ENCODE measurements at places on chromosomes 7 and 10.

DNA sequence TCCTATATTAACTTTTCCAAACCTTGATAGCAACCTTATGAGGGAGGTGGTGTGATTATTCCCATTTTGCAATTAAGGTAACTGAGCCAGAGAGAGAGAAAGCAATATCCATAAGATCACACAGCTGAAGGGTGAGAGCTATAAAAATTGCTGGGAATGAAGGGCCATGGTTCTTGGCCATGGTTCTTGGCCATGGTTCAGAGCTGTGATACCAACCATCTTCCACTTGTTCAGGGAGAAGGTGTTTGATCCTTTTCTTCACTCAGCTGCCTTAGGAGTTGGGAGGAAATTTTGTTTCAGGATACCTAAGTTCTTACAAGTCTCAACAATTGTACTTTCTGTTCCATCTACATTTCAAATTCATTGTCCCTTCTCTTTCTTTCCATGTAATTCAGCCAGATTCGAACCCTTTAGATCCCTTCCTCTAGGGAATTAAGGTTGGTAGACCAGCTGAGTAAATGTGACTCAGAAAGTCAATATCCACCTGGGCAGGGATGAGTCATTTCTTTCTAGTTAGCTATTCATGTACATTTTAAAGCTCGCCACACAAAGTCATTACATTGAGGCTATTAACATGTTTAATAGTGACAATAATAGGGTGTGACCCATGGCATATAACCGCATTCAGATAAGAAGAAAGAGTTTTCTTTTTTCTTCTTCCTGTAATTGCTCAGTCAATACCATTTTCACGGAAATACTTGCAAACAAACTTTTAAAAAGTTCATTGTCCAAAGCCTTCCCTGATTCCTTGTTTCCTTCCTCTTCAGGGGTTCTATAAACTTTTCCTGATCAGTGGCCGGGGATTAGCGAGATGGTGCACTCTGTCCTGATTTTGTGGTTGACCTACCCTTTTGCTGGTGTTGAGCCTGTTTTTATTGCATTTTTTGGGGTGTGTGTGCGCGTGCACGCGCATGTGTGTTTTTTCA, 143.4 kb downstream of the TCF7L2 start:
- no peak for DNase-seq

GRCh38 chr7:2399848-2400587, 3.4 kb upstream of the CHST12 start:
- peak; percentile 55 for DNase-seq

- DNase-seq: peak; percentile 83
These were observed 26.3 kb upstream of the WDFY4 start for GRCh38 chr10:48658243-48658974.

DNA sequence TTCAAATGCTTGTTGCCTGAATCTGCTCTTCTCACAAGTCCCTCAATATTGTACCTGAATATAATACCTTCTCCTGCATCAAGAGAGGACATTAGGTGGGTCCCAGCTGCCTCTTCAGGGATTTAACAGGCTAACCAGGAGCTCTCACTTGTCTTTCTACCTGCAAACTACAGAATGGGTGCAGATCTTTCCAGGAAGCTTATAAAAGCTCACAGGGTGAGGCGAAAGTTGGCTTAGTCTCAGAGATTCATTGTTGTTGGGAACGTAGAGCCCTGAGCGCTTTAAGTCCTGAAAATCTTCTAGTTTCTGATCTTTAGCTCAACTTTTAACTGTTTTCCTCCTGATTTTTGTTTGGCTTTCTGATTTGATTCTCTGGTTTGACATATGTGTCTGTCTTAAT, 25.0 kb downstream of the PLAU start:
- DNase-seq: no peak

DNA sequence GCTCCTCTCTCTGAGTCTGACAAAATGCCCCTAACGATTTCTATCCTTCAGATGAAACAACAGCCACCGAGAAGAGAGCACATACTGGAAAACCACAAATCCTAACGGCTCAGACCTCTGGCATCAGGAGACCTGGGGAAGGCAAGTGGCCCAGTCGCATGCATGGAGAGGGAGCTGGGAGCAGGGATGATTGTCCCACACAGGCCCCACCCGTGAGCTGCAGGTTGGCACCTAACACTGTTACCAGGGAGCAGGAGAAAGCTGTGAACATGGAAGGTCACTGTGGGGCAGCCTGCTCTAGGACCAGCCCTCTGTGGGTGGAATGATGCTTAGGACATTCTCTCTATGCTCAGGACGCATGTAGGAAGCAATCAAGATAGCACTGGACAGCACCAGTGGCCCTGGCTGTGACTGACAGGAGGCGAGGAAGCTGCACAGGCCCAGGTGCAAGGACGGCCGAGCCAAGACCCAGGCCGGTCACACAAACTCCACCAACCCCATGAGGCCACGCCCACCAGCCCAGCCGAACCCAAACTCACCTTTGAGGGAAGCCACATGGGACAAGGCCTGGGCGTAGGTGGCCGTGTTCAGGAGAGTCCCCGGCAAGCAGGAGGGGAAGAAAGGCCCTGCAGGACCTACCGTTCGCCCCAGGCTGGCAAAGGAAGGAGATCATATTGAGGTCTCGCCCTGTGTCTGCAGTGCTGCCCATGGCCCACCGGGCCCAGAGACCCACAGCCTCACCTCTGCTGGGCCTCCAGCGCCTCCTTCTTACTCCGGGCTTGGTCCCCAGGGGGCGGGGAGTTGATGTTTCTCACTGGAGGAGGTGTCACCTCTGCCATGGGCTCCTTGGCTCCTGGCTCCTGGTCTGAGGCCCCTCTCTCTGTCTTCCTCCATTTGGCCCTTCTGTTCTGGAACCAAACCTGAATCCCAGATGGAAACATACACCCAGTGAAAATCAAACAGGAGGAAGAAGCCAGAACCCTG, 9.7 kb downstream of the DRGX start:
- DNase-seq: no peak

GRCh38 chr10:6363511-6363910, 160.8 kb downstream of the PFKFB3 start:
- no peak for DNase-seq

- DNase-seq: no peak
These were observed 1360.1 kb downstream of the REEP3 start for GRCh38 chr10:64881257-64881656.

- no peak for DNase-seq
These were observed 38.3 kb upstream of the SRGN start for GRCh38 chr10:69049566-69049961.

DNA sequence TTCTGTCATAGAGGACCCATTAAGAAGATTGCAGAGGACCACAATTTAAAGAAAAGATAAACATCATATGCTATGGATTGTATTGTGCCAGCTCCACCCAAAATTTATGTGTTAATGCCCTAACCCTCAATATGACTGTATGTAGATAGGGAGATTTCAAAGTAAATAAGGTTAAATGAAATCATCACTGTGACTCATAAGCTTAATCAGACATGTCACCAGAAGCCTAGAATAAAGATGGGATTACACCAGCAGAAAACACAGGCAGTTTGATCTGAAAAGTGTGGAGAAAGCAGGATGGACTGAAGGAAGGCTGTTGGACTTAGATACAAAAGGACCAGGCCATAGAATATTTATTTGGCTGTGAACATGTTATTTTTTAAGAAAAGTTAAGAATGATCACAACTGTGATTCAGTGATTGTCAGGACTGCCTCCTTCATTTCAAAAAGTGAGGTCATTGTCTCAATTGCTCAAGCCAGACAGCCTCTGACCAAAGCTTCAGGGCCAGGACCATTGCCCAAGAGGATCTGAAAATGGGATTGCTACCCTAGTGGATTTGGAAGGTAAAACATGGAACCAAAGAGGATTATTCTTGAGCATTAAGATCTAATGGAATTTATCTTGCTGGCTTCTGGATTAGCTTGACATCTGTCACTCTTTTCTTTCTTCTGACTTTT, 270.8 kb upstream of the POM121L12 start:
- DNase-seq: no peak

DNA sequence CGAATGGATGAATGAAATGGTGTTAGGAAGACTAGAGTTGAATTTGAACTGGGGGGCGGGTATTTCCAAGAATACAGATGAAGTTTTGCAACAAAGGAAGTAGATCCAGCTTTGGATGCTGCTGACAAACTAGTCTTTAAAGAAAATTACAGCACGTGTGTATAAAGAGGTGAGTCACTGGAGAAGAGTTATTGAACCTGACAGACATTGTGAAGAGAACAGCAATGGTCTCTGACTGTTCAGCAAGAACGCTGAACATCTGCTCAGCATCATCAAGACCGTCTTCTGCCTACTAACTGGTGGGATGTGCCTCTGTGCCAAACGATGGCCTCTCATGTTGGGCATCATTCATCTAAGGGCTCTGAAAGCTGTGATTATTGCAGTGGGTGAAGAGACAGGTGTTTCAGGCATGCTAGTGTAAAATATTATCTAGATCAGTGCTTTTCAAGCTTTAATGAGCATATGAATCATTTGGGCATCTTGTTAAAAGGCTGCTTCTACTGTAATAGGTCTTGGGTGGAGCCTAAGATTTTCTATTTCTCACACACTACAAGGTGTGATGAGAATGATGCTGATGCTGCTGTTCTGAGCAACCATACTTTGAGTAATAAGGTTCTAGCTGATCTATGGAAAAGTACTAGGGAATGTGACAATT, 291.3 kb downstream of the PTEN start:
- DNase-seq: no peak

Data from dorsolateral prefrontal cortex (tissue), 122 donors.